ENCODE measurements at places on chromosomes 11 and 22. TPM values are rescaled to one million over a fixed set of nuclear protein-coding genes. Genes with fewer than 3 reads are reported as not detected.

Gene GP1BB
- total RNA-seq: 0.79 TPM

Gene SPINDOC
- total RNA-seq: 48.2 TPM

Gene SLC22A9
- total RNA-seq: not detected

Gene OR8G5
- not detected for total RNA-seq

Gene APOBEC3A
- not detected for total RNA-seq

Gene GRAP2
- not detected for total RNA-seq

Gene HIKESHI
- 34.1 TPM for total RNA-seq

Gene MRGPRD
- not detected for total RNA-seq

Gene SCUBE2
- 0.44 TPM for total RNA-seq

Gene KCNK4
- total RNA-seq: not detected

Gene TENM4
- total RNA-seq: 0.19 TPM

Gene RCOR2
- total RNA-seq: 0.91 TPM

Gene SRPRA
- 60.7 TPM for total RNA-seq

Gene UBQLN3
- not detected for total RNA-seq
